ENCODE measurements at places on chromosomes 1 and 21.

- DNase-seq, result no peak
Observed at GRCh38 chr1:70086897-70087296, 118.5 kb downstream of the LRRC40 start.

- no peak for DNase-seq
Observed at GRCh38 chr21:29261555-29262540, 36.9 kb upstream of the BACH1 start.

- peak; percentile 53 for DNase-seq
Observed at GRCh38 chr1:174769961-174770549, 229.7 kb upstream of the CACYBP start.

GRCh38 chr1:168227620-168228019 lies 1.8 kb downstream of the SFT2D2 start:
- DNase-seq, result no peak

DNA sequence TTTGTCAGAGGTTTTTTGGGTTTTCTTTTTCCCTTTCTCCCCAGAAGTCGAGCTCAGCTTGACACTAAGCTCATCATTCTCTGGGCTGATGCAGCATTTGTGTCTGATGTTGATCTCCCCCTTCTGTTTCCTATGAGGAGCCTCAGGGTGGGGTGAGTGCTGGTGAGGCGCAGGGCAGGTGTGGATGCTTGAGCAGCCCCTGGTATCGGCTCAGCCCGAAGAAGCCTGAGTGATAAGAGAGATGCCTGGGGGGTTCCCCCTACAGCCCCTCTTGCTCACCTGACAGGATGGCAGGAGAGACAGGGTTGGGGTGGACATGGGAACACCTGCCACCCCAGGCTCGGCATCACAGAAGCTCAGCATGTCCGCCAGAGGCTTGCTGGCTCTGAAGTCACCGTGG lies 239.0 kb downstream of the RHOU start:
- DNase-seq, result no peak

GRCh38 chr1:6171548-6172124 lies 8.5 kb downstream of the CHD5 start:
- no peak for DNase-seq

DNA sequence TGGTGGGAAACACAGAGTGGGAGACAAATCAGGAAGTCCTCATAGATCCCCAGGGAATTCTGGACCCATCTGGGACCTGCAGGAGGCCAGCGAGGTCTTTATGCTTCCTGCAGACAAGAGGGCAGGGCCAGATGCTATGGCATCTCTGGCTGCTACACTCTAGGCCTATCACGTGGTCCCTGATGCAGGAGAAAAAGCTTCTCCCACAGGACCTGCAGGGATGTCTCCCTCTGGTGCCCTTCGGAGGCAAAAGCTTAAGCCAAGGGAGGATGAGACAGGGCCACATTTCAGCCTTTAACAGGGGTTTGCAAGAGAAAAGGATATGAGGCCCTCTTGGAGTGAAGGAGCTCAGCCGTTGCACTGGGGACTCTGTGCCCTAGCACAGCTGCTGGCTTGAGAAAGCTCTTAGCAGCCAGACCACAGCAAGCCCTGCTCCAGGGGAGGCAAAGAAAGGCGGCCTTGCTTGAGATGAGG lies 243.0 kb downstream of the C1orf94 start:
- no peak for DNase-seq

- no peak for DNase-seq
Observed at GRCh38 chr1:21871943-21872342, 59.9 kb downstream of the LDLRAD2 start.

DNA sequence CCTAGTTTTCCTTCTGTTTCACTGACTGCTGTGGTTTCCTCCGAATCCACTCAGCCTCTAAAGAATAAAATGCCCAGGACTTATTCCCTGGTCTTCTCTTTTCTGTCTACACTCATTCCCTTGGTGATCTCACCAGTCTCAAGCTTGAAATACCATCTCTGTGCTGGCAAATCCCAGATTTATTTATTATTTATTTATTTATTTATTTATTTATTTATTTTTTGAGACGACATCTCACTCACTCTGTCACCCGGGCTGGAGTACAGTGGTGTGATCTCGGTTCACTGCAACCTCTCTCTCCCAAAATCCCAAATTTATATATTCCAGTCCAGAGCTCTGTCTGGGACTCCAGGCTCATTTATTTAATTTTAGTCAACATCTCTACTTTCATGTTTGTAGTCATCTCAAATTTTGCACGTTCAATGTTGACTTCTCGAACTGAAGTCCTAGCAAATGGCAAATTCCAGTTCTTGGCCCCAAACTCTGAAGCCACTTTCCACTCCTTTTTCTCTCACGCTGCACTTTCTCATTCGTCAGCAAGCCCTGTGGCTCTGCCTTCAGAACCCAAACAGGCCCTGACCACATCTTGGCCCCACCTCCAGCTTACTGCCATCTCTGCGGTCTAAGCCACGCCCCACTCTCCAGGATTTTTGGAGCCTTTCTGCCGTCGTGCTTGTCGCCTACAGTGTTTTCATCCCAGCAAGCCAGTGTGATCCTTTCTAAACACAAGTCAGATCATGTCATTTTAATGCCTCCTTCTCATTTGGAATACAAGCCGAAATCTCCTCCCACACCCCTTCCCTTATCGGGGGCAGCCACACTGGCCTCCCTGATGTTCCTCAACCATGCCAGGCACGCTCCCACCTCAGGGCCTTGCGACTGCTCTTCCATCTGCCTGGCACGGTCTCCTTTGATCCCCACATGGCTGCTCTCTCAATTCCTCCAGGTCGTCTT lies 14.2 kb upstream of the TENT5B start:
- DNase-seq, result no peak

DNA sequence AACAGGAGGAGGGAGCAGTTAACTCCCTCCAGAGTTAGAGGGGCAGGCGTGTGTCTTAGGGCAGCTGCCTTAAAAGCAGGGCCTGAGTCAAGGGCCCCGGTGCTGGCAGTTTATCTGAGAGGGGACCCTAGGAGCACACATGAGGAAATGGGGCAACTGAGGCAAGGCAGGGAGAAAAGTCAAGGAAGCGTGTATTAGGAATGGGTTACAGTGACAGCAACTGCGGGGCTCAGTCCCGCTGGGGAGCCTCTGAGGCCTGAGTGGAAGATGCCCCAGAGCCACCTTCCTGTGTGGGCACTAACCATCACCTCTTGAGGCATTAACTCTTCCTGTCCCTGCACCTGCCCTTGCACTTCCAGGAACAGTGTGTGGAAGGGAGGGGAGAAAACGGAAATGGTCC lies 276.3 kb downstream of the MATN1 start:
- no peak for DNase-seq

- no peak for DNase-seq
Observed at GRCh38 chr1:46458846-46459245, 30.8 kb upstream of the DMBX1 start.

GRCh38 chr1:95039360-95040031 lies 33.3 kb downstream of the ALG14 start:
- no peak for DNase-seq

GRCh38 chr1:22249928-22250680 lies 107.2 kb upstream of the WNT4 start:
- no peak for DNase-seq

All from muscle of arm (tissue), 14 donors.